ENCODE measurements at places on chromosomes 7 and 10. TPM values are rescaled to one million over a fixed set of nuclear protein-coding genes. Genes with fewer than 3 reads are reported as not detected.

- no peaks in the 10 kb centered on the region for H3K4me1 ChIP-seq
- no peak overlapping the region for H3K4me3 ChIP-seq
- H3K27ac ChIP-seq: no peak overlapping the region
- no peak for DNase-seq
- no peaks in the 10 kb centered on the region for H3K27me3 ChIP-seq
These were observed 6.3 kb upstream of the SNX13 start for GRCh38 chr7:17946591-17946990.

GRCh38 chr10:52334595-52334994 is 20.5 kb downstream of the DKK1 start:
- no peak overlapping the region for H3K4me3 ChIP-seq
- no peak for DNase-seq

DNA sequence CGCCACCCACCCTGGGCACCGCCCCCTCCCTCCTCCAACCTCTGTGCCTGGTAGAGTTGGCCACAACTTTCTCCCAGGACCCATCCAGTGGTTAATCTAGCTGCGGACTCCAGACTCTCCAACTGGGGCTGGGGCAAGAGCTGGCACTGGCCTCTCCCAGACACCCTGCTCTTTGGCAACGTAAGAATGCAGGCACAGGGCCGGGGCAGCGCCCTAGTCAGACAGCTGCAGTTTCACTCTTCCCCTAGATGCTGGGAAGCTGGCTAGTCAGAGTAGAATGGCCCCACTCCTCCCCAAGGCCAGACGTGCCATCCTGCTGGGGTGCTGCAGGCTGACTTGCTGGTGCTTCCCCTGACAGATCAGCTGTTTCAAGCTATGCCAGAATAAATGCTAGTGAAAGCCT is 22.1 kb downstream of the HSPA12A start:
- no peaks in the 10 kb centered on the region for H3K27me3 ChIP-seq
- peaks cover 17% of the 10 kb centered on the region for H3K4me1 ChIP-seq
- DNase-seq: no peak

DNA sequence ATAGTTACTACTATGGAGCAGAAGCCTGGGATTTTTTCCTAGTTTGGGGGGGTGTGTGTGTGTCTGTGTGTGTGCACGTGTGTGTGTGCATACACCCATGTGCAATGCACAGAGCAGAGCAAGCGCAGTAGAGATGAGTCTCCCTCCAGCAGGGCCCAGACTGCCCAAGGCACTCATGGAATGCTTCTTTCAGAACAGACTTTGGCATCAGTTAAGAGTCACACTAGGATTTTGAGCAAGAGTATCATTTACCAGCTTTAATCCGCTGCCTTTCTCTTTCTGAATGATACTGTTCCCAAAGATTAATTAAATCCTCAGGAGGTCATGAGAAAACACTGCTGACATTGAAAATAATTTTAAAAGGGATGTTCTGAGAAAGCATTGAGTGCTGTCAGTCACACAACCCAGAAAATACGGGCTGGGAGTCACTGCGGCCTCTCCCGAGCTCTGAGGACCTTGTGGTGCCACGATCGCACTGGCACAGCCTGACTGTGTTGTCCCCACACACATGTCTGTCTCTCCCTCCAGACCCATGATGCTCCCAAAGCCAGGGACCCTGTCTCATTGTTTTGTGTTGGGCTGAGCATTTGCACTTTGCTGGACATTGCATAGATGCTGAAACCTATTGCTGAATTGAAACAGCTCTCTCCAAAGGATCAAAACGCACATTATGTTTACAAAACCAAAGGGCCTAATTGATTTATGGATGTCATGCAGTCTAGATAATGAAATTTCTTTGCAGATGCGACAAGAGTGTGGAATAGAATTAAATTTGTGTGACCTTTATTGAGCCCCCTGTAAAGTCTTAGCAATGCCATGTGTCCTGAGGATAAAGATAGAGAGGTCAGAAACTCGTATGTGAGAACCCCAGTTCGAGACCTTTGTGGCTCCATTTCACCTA is 54.7 kb upstream of the FIGNL1 start:
- DNase-seq: no peak
- H3K4me3 ChIP-seq: no peak overlapping the region
- no peaks in the 10 kb centered on the region for H3K36me3 ChIP-seq
- peaks cover 8% of the 10 kb centered on the region for H3K4me1 ChIP-seq
- no peaks in the 10 kb centered on the region for H3K27me3 ChIP-seq
- no peak overlapping the region for H3K27ac ChIP-seq

DNA sequence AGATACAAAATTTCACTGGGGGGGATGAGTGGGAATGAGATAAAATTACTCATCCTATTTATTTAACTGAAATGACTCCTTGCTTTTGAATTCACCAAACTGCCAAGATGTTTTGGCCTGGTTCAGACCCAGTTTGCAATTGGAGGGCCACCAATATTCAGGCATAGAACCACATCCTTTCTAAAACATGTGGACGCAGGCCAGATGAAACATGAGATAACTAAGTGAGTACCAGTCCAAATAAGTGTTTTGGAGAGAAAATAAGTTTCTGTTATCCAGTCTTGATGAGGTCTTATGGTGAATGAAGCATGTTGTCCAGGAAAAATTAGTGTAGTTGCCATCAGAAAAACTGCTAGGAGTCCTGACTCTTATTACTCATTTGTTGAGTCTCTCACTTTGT is 36.3 kb upstream of the PDK4 start:
- no peak overlapping the region for H3K27ac ChIP-seq
- peaks cover 7% of the 10 kb centered on the region for H3K4me1 ChIP-seq

MBLAC1 gene
- total RNA-seq: 2.7 TPM

DNA sequence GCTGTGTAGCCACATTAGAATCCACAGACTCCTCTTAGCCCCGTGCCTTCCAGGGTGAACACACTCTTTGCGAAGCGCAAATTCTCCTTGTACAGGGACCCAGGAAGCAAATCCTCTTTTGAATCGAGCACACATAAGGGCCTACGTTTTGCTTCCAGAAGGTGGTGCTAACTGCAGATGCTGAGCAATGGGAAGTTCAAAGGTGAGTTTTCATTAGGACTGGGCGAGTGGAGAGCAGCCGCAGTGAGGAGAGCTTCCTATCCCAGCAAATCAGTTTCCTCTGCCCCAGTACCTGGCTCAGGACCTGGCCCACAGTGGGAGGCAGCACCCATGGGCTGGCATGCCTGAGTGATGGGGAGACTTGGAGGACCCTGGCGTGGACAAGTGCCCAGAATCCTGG is 23.5 kb upstream of the GPR26 start:
- no peaks in the 10 kb centered on the region for H3K4me1 ChIP-seq
- H3K36me3 ChIP-seq: no peaks in the 10 kb centered on the region

GRCh38 chr10:15324611-15325010 is 46.5 kb downstream of the FAM171A1 start:
- no peak overlapping the region for H3K27ac ChIP-seq
- H3K36me3 ChIP-seq: no peaks in the 10 kb centered on the region
- DNase-seq: no peak
- no peaks in the 10 kb centered on the region for H3K27me3 ChIP-seq
- H3K4me3 ChIP-seq: no peak overlapping the region
- no peaks in the 10 kb centered on the region for H3K4me1 ChIP-seq

POU6F2 gene
- 4.0 TPM for total RNA-seq

GRCh38 chr10:49389361-49389933 is 6.4 kb downstream of the DRGX start:
- peaks cover 65% of the 10 kb centered on the region for H3K27me3 ChIP-seq
- H3K27ac ChIP-seq: no peak overlapping the region
- no peak overlapping the region for H3K4me3 ChIP-seq
- H3K4me1 ChIP-seq: no peaks in the 10 kb centered on the region
- no peak for DNase-seq
- H3K36me3 ChIP-seq: no peaks in the 10 kb centered on the region

GRCh38 chr10:70007116-70007820 is 45.4 kb upstream of the MACROH2A2 start:
- H3K27me3 ChIP-seq: peaks cover 49% of the 10 kb centered on the region
- H3K4me3 ChIP-seq: no peak overlapping the region
- no peak for DNase-seq
- H3K4me1 ChIP-seq: no peaks in the 10 kb centered on the region

LRRC4 gene
- total RNA-seq: 19.8 TPM

PVRIG gene
- not detected for total RNA-seq

GRCh38 chr10:114631666-114632417 is 26.2 kb downstream of the ABLIM1 start:
- H3K36me3 ChIP-seq: no peaks in the 10 kb centered on the region
- peak; percentile 82 for DNase-seq
- H3K4me1 ChIP-seq: peaks cover 18% of the 10 kb centered on the region
- H3K4me3 ChIP-seq: peak overlapping the region; percentile 81

- H3K4me1 ChIP-seq: peaks cover 15% of the 10 kb centered on the region
- no peak for DNase-seq
- H3K4me3 ChIP-seq: no peak overlapping the region
- H3K27me3 ChIP-seq: no peaks in the 10 kb centered on the region
These were observed 895.7 kb downstream of the XPNPEP1 start for GRCh38 chr10:109027534-109028185.

DNA sequence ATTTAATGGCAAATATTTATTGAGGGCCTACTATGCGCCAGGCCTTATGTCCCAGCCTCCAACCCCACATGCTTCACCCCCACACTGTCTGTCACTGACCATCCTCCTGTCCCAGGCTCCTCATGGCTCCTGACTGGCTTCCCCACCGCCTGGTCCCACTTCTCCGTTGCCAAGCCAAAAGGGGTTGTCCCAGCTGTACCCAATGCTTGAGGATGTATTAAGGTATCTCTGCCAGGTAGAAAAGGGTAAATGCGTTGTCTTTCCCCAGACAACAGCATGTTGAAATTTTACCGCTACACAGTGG is 168.8 kb upstream of the FRMD4A start:
- H3K27ac ChIP-seq: no peak overlapping the region
- no peak for DNase-seq
- H3K4me1 ChIP-seq: peaks cover 16% of the 10 kb centered on the region

DNA sequence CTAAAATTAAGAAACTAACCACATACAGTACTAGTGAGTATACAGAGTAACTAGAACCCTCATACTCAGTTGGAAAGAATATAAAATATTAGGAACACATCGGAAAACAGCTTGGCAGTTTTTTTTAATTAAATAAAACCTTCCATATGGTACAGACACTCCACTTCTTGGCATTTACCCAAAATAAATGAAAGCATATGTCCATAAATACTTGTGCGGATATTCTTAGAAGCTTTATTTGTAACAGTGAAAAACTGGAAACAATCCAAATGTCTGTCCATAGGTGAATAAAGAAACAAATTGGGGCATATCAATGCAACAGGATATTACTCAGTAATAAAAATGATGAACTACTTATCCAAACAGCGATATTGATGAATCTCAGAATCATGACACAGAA is 410.0 kb downstream of the HTR7 start:
- no peaks in the 10 kb centered on the region for H3K4me1 ChIP-seq
- no peak for DNase-seq
- H3K27ac ChIP-seq: no peak overlapping the region
- no peaks in the 10 kb centered on the region for H3K27me3 ChIP-seq

ANKRD1 gene
- total RNA-seq: 0.09 TPM

DNA sequence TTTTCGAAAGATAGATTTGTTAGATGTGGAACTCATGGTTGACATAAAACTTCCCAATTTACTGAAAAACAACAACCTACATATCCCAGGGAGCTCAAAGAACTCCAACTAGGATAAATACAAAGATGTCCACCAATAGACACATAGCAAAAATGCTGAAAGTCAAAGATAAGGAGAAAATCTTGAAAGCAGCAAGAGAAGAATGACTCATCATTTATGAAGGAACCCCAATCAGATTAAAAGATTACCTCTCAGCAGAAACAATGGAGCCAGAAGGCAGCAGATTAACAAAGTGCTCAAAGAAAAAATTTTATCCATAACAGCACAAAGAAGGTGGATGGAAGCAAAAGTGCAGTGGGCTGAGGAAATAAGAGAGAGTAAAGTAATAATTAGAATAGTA is 908.6 kb downstream of the SORCS3 start:
- H3K4me1 ChIP-seq: peaks cover 5% of the 10 kb centered on the region
- no peak overlapping the region for H3K27ac ChIP-seq
- H3K4me3 ChIP-seq: no peak overlapping the region
- no peaks in the 10 kb centered on the region for H3K36me3 ChIP-seq

GRCh38 chr7:102392330-102392729 is 3.8 kb upstream of the PRKRIP1 start:
- H3K27me3 ChIP-seq: no peaks in the 10 kb centered on the region
- H3K4me3 ChIP-seq: no peak overlapping the region
- H3K27ac ChIP-seq: no peak overlapping the region
- no peaks in the 10 kb centered on the region for H3K36me3 ChIP-seq

DNA sequence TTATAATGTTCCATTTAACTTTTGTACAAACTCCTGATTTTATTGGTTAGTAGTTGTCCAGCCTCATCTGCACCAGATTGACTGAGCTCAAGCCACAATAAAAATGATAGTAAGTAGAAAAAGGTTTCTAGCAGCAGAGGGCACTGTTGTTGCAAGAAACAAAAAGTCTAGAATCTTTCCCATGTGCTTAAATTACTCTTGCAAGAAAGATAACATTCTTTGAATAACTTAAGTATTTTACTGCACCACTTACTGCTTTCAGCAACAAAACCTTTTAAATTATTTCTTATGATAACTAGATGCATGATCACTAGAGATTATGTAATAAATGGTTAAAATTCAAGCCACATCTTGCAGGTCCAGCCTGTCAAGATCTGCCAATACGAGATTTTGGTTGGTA is 27.0 kb downstream of the LMOD2 start:
- no peaks in the 10 kb centered on the region for H3K4me1 ChIP-seq
- no peak overlapping the region for H3K27ac ChIP-seq
- peaks cover 11% of the 10 kb centered on the region for H3K36me3 ChIP-seq
- no peak overlapping the region for H3K4me3 ChIP-seq

FZD1 gene
- 10.9 TPM for total RNA-seq

ZNF138 gene
- total RNA-seq: 32.6 TPM

KIAA1549 gene
- 4.8 TPM for total RNA-seq

DNA sequence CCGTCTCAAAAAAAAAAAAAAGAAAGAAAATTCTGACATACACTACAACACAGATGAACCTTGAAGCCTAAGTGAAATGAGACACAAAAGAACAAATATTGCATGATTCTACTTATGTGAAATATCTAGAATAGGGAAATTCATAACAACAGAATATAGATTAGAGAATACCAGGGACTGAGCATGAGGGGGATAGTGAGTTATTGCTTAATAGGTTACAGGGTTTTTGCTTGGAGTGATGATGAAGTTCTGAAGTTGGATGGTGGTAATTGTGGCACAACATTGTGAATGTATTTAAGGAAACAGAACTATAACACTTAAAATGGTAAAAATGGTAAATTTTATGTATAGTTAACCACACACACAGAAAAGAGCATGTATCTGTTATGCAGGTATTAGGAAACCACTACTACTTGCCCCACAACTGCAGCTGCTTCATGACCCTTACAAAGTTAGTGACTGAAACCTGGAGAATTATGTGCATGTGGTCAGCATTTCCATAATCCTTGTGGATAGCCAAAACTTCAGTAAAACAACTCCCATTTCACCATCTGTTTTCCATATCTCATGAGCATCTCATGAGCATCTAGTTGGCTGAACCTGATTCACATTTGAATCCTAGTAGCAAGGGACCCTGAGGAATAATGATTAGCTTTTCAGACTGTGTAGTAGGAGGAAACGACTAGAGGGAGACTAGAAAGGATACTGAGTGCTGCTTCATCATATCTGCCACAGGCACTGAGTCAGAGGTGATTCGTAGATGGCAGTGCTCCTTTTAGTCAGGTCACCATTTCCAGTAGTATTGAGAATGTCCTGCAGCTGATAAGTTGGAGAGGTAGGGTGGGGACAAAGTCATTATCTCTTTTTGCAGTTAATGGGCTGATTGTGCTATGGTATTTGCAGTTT is 26.3 kb downstream of the SAMD8 start:
- no peak overlapping the region for H3K27ac ChIP-seq
- DNase-seq: no peak
- H3K27me3 ChIP-seq: no peaks in the 10 kb centered on the region
- H3K4me1 ChIP-seq: no peaks in the 10 kb centered on the region
- no peaks in the 10 kb centered on the region for H3K36me3 ChIP-seq

MPP7 gene
- 8.5 TPM for total RNA-seq

Data from neural progenitor cell (in vitro differentiated cells).